ENCODE measurements at places on chromosomes 11 and 22. TPM values are rescaled to one million over a fixed set of nuclear protein-coding genes. Genes with fewer than 3 reads are reported as not detected.

Gene MMP13
- total RNA-seq, result not detected

DNA sequence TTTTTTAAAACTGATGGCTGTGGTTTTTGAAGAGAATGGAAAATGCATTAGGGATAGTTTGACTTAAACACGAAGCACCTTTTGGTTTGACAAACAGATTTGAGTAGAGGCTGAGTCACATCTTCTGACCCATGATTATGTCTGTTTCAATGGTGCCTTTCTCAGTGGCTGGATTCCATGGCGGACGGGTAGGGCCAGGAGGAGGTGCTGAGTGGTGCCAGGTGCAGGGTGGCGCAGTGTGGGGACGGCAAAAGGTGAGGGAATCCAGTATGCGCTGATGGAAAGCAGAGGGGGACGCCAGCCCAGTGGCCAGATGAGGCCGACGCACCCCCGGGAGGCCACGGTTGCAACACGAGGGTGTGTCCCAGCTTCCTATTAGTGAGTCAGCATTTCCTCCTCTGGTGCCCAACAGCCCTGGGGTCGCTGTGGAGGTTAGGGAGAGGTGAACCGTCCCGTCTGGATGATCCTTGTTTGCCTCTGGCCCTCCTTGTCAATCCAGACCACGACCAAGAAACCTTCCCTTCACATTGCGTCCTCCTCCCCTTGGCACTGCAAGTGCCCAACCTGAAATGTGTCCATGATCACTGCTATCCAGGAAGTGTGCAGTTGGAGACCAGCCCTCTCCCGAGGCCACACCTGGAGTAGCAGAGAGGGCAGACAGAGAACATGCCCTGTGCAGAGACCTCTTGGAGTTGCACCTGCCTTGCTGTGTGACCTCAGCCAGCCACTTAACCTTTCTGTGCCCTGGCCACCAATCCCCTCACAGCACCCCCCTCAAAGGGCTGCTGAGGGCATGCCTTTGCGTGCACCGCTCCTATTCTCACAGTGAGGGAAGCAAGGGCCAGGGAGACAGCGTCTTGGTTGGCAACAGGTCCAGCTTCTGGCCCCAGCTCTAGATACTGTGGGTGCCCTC, 32.5 kb upstream of the ATXN10 start:
- DNase-seq, result no peak
- no peaks in the 10 kb centered on the region for H3K4me1 ChIP-seq
- H3K36me3 ChIP-seq, result no peaks in the 10 kb centered on the region
- H3K27me3 ChIP-seq, result no peaks in the 10 kb centered on the region
- H3K27ac ChIP-seq, result no peak overlapping the region

GRCh38 chr11:1401656-1402221, 12.0 kb downstream of the BRSK2 start:
- no peak overlapping the region for H3K4me3 ChIP-seq
- H3K27me3 ChIP-seq, result no peaks in the 10 kb centered on the region
- H3K36me3 ChIP-seq, result no peaks in the 10 kb centered on the region
- peak; percentile 75 for DNase-seq
- H3K4me1 ChIP-seq, result no peaks in the 10 kb centered on the region

DNA sequence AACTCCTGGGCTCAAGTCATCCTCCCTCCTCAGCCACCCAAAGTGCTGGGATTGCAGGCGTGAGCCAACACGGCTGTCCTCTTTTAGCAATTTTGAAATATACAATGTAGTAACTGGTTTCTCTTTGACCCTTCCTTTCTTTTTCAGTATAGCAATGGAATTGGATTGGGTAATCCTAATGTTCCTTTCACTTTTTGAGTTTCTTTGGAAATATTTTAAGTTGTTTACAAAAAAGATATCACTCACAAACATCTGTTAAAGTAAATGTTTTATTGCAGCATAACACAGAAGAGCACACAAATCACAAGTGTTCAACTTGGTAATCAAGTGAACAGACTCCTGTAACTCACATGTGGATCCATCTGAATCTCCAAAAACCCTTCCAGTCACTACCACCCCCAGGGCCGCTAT, 44.6 kb upstream of the EP300 start:
- no peak for DNase-seq
- H3K4me3 ChIP-seq, result no peak overlapping the region
- H3K4me1 ChIP-seq, result peaks cover 5% of the 10 kb centered on the region
- H3K27ac ChIP-seq, result no peak overlapping the region
- H3K36me3 ChIP-seq, result no peaks in the 10 kb centered on the region

GRCh38 chr11:77322926-77323590, 21.6 kb upstream of the GDPD4 start:
- no peaks in the 10 kb centered on the region for H3K27me3 ChIP-seq
- H3K4me1 ChIP-seq, result no peaks in the 10 kb centered on the region
- no peaks in the 10 kb centered on the region for H3K36me3 ChIP-seq
- H3K4me3 ChIP-seq, result no peak overlapping the region
- no peak for DNase-seq
- H3K27ac ChIP-seq, result no peak overlapping the region

Gene TCN1
- not detected for total RNA-seq

DNA sequence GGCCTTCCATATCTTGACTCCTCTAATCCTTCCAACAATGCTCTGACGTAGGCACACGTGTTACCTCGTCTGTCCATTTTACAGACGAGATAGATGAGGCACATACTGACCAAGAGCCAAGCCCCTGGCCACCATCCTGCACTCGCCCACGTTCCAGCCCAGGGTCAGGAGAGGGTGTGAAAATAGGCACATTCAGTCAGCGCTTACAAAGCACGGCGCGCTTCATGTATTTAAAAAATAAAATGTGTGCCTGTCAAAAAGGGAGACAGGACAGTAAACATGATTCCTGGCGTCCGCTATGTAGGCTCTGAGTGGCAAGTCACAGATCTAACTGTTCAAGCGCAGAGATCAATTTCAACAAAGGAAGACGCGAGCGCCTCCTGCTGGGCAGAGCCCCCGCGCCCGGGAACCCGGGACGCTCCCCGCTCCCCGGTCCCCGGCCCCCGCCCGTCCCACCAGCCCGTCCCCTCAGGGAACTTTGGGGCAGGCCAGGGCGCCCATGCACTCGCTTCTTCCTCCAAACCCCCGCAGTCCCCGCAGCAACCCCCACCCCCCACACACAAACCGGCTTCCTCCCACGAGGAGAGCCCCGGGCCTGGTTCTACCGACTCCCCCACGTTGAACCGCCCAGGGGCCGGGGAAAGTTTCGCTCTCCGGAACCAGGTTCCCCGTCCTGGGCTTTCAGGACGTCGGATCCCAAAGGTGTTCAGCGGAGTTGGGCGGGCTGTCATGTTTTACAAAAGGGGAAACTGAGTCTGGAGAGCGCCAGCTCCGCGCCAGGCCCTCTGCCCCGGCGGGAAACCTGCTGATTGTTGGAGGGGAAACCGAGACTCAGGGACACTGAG, 10.4 kb upstream of the C1QTNF6 start:
- peak overlapping the region; percentile 98 for H3K27ac ChIP-seq
- H3K27me3 ChIP-seq, result no peaks in the 10 kb centered on the region
- DNase-seq, result peak; percentile 77
- peak overlapping the region; percentile 41 for H3K4me3 ChIP-seq
- H3K36me3 ChIP-seq, result no peaks in the 10 kb centered on the region
- peaks cover 23% of the 10 kb centered on the region for H3K4me1 ChIP-seq

Gene PIWIL4
- 1.5 TPM for total RNA-seq

Gene ANO5
- total RNA-seq, result 7.4 TPM

DNA sequence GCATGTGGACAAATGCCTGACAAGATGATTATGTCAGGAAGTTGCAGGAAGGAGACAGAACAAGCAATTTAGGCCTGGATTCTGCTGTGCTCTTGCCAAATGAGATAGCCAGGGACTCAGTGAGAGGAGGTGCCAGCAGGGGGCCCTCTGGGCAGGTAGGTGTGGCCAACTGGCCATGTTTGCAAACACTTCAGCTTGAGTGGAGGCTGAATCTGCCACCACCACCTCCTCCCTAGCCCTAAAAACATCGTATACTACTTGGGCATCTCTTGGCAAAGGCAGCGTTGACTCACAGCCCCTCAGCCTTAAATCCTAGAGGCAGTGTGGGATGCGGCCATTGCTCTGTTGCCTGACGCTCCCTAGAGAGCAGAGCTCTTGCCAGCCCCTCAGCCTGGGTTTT, 95.1 kb upstream of the PLET1 start:
- no peak overlapping the region for H3K27ac ChIP-seq
- no peak overlapping the region for H3K4me3 ChIP-seq
- H3K4me1 ChIP-seq, result no peaks in the 10 kb centered on the region
